ENCODE measurements at places on chromosomes 5 and 9.

DNA sequence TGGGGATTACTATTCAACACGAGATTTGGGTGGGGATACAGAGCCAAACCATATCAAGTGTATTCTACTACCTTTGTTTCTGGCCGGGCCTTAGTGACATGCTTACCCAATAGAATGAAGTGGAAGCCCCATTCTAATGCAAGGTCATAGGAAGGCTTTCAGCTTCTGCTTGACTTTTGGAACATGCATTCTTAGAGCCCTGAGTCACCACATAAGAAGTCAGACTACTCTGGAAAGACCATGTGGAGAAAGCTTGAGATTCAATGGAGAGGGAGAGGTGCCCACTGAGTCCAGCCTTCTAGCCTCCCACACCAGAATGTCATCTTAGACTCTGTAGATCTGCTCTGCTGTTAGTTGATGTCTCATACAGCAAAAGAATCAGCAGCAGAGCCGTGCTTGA lies 155.7 kb upstream of the FBN2 start:
- no peak for DNase-seq

DNA sequence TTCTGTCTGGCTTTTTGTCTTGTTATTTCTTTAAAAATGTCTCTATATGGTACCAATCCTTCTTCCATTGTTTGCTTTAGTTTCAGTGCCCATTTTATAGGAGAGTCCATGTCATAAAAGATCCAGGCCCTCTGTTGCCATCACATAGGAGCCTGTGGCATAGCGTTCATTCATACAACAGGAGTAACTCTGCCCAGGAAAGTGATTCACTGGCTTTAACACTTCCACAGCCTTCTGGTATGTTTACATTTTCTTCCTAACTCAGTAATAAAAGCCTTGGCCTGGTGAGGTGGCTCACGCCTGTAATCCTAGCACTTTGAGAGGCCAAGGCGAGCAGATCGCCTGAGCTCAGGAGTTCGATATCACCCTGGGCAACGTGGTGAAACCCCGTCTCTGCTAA lies 519.3 kb upstream of the PTGER4 start:
- DNase-seq = no peak

DNA sequence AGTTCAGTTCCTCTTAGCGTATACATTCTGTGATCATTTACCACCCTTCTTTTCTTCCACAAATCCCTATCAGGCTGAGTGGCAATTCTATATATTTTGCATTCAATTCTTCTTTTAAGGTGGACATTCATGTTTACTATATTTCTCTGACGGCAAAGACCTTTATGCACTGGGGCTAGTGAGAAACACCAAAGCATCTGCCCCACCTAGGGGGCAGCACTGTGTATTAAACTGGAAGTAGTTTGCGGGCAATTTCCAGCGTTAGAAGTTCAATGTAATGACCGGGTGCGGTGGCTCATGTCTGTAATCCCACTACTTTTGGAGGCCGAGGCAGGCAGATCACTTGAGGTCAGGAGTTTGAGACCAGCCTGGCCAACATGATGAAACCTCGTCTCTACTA lies 27.9 kb upstream of the FBXL7 start:
- DNase-seq = no peak

DNA sequence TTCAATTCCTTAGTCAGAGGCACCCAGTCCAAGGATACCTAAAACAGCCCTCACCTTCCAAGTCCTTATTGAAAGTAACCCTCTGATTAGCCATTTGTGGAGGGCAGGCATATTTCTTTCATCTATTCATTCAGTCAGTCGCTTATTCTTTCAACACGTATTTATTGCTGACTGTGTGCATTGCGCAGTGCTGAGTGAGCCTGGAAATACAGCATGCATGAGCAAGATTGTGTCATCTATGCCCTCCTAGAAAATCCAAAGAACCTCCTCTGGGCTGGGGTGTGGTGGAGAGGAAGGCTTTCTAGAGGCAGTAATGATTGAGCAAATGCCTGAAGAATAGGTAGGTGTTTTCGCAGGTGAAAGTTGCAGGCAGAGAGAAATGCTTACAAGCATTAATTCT lies 8.5 kb upstream of the FEM1C start:
- DNase-seq = no peak

GRCh38 chr5:112529525-112529924 lies 110.4 kb upstream of the EPB41L4A start:
- no peak for DNase-seq

GRCh38 chr5:154944716-154945115 lies 3.8 kb downstream of the MRPL22 start:
- DNase-seq = no peak

DNA sequence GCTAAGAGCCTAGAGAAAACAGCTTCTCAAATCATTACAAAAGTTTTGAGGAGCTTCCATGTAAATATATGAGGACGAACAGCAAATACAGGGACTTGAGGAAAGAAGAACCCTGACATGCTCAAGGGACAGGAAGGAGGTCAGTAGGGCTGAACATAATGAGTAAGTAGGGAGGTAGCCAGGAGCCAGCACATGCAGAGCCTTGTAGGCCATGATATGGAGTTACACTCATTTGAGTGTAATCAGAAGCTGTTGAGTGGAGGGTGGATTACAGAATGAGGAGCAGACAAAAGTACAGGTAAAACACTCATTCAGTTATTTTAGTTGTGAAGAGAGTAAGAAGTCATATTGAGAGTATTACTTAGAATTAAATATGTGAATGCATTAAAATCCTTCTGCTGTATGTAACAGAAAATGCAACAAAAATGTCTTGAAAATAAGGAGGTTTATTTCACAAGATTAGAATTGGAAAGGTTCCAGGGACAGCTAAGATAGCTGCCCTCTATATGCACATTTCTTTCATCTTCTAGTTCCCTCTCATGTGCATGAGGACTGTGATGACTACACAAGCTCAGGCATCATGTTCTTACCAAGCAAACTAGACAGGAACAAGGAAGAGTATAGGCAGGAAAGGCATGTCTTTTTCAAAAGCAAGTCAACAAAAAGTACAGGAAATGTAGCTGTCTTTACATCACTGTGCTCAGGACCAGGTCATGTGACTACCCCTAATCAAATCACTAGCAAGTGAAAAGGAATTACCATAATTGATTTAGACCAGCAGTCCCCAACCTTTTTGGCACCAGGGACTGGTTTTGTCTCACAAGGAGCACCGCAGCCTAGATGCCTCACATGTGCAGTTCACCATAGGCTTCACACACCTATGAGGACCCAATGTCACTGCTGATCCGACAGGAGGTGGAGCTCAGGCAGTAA lies 87.2 kb downstream of the TMEM232 start:
- no peak for DNase-seq

GRCh38 chr5:98096155-98096554 lies 677.3 kb upstream of the RGMB start:
- no peak for DNase-seq

DNA sequence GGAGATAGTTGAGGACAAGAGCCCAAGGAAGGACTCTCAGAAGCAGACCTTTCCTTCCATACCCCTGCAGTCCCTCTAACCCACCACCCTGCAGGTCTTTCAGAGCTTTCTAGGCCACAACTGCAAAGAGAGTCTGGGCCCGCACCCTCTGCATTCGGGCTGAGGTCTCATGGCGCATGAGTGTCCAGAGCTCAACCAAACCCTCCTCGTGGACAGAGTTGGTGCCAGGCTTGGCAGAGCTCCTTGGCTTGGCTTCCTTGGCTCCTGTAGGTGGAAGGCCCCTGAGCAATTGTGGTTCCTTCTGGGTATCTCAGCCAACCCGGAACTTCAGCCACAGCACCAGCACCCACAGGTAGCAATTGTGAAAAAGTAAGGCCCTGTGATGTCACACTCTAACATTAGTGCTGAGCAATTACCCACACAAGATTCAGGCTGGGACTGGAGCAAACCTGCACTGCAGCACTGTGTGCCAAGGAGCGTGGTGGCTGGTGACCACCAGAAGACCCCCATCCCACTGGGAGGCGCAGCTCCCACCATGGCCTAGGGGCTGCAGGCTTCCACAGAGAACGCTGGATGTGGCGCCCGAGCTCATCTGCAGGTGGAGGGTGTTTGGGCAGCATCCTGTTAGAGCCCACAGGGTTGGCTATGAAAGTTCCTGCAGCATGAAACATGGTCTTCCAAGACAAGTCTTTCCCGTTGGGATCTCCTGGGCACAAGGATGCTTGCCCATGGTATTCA lies 38.8 kb downstream of the FOXI1 start:
- no peak for DNase-seq

DNA sequence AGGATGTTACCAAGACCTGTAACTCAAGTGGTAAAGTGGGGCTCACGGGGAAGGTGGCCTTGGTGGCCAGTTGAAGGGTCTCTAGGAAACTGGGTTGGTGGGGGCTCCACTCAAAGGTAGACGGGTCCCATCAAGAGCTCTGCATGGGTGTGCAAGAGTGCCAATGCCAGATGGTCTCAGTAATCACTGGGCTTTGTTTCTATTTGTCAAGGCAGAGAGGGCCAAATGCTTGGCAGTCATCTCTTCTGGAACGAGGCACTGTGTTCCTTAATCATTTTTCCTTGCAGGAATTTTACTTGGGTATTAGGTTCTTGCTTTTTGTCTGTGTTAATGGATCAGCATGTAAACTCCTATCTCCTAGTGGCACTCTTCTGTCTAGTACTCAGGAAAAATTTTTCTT lies 220.8 kb downstream of the DIRAS2 start:
- DNase-seq = no peak

GRCh38 chr9:137606005-137606621 lies 627 bp downstream of the ARRDC1 start:
- no peak for DNase-seq

- no peak for DNase-seq
These were observed 133.0 kb downstream of the SMC2 start for GRCh38 chr9:104227108-104227507.
